ENCODE measurements at places on chromosomes 12 and 14. TPM values are rescaled to one million over a fixed set of nuclear protein-coding genes. Genes with fewer than 3 reads are reported as not detected.

Gene MMP19
- total RNA-seq, result not detected

Gene IQSEC3
- total RNA-seq, result not detected

Gene TPH2
- 0.38 TPM for total RNA-seq

Gene FAM222A
- total RNA-seq, result 2.4 TPM

Gene PAX9
- 4.5 TPM for total RNA-seq

Gene ACSM4
- total RNA-seq, result not detected

Gene KLRC2
- not detected for total RNA-seq

Gene CCDC38
- not detected for total RNA-seq

Gene SLC17A8
- not detected for total RNA-seq

Gene CEBPE
- total RNA-seq, result not detected

Gene KCNA5
- not detected for total RNA-seq

Gene MYO1H
- not detected for total RNA-seq

Gene DDIT3
- 70.2 TPM for total RNA-seq

Gene PEBP1
- 99.8 TPM for total RNA-seq

Gene APOLD1
- total RNA-seq, result 5.3 TPM

Gene MYF6
- not detected for total RNA-seq

Gene TMX1
- total RNA-seq, result 53.8 TPM

Gene RNASE11
- total RNA-seq, result not detected

Gene TMEM52B
- total RNA-seq, result not detected

Gene GDF3
- total RNA-seq, result not detected

Gene ERP27
- 2.3 TPM for total RNA-seq

Gene NAA30
- total RNA-seq, result 17.2 TPM
